A549 treated with AZD2906 at 1 μM for 4 hours (cell line): ENCODE measurements at places on chromosomes 6 and 20. TPM values are rescaled to one million over a fixed set of nuclear protein-coding genes. Genes with fewer than 3 reads are reported as not detected.

Gene KCNS1
- total RNA-seq: not detected in 5 replicates

Gene ANKRD60
- not detected in 5 replicates for total RNA-seq

Gene SLC16A10
- total RNA-seq: 0.34 to 0.78 TPM (median 0.76 TPM) in 5 replicates

Gene GHRH
- total RNA-seq: not detected in 5 replicates

Gene SLC26A8
- total RNA-seq: 0.02 to 0.07 TPM in 2 of 5 replicates, not detected in the others

Gene NHLRC1
- total RNA-seq: 1.3 to 1.9 TPM (median 1.6 TPM) in 5 replicates

Gene KCNQ5
- total RNA-seq: 1.3 to 1.6 TPM (median 1.6 TPM) in 5 replicates

Gene RAD21L1
- total RNA-seq: not detected in 5 replicates
